ELF-1 (cell line): ENCODE measurements at places on chromosomes 1 and 21.
A peak's percentile ranks its signal among the peaks of the same experiment; 100 is the strongest.

- DNase-seq: peak; percentile 11
These were observed 88.9 kb downstream of the CRB1 start for GRCh38 chr1:197356723-197357533.

GRCh38 chr1:23274134-23274505 lies 56.8 kb upstream of the HTR1D start:
- no peak for DNase-seq

GRCh38 chr1:171756856-171757255 lies 15.0 kb upstream of the VAMP4 start:
- no peak for DNase-seq

DNA sequence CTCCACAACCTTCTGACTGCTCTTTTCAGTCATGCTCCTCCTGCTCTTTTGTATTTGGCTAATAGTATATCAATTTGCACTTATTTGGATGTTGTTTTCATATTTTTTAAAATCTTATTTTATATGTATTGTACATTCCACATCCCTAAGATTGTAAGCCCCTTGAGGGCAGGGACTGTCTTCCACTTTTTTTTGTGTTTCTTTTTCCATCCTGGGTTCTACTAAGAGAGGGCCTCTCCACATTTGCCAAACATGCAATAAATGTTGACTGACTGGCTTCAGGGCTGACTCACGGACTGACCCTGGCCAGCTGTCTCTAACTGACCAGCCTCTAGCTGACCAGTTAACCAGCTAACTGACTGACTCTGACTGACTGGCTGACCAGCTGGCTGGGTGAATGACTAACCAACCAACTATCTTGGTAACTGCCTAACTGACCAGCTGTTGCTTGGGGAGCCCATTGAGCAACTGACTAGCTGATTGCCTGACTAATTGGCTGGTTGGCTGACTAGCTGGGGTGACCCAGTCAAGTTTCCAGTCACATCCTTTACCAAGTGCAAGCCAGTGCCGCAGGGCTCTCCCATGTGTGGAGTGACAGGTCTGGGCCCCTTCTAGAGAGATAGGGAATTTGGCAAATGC lies 16.1 kb downstream of the CSF1 start:
- DNase-seq: no peak

GRCh38 chr1:197374428-197374827 lies 106.4 kb downstream of the CRB1 start:
- no peak for DNase-seq

DNA sequence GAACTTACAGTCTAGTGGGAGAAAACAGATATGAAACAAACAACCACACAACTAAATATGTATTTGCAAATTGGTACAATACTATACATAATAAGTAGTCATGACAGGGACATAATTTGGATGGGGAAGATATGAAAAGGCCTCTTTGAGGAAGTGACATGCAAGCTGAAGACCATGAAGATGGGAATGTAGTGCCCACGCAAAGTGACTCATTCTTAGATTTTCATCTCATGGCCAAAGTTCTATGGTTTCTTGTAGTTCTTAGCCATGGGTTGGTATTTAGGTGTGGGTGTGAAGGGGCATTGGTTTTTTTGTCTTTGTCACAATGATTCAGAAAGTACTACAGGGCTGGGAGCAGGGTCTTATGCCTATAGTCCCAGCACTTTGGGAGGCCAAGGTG lies 105.4 kb upstream of the FAM78B start:
- no peak for DNase-seq

DNA sequence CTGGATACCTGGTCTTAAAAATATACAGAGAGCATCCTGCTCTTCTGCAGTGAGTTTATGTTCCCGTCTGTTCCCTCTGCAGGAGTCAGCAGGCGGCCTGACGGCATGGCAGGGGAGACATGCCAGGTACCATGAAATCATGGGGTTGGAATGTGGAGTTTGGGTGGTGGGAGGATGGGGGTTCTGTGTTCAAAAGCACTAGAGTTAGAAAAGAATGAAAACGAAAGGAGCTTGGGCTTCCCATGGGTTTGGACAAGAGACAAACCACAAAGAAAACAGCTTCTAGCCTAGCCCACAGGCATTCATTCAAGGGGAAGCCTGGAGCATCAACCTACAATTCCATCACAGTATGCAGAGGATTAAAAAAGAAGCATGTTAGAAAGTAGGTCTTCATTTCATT lies 59.9 kb downstream of the WARS2 start:
- peak; percentile 82 for DNase-seq

- DNase-seq: no peak
These were observed 232.1 kb downstream of the LMO4 start for GRCh38 chr1:87560601-87561360.

DNA sequence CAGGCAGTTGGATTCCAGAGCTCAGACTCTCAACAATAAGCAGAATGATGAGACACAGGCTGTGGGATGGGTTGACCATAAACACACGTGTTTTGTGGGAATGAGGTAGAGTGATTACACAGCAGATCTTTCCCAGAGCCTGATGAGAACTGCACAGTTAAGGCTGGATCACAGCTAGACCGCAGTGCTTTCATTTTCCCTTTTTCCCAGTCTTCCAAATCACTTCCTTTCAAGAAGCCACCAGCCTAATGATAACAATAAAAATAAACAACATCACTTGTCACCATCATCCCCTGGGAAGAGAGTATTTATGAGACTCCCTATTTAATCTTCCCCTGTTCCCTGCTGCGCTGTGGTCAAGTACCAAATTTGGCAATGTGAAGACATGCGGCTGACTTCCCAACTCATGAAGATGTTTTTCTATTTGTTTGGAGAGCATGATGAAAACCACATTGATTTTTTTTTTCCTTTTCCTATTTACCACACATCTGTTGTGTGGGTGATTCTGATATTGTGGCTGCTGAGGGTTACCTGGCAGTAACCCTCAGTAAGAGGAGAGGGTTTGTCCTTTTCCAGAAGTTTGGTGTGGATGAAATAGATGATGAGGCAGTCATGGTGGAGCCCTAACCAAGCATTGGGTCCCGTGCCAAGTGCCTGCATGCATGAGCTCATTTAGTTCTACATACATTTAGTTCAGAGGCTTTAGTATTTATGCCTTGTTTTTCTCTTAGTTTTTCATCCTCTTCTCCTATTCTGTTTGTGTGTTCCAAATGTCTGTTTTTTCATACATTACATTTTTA lies 248.9 kb upstream of the HOOK1 start:
- DNase-seq: no peak

DNA sequence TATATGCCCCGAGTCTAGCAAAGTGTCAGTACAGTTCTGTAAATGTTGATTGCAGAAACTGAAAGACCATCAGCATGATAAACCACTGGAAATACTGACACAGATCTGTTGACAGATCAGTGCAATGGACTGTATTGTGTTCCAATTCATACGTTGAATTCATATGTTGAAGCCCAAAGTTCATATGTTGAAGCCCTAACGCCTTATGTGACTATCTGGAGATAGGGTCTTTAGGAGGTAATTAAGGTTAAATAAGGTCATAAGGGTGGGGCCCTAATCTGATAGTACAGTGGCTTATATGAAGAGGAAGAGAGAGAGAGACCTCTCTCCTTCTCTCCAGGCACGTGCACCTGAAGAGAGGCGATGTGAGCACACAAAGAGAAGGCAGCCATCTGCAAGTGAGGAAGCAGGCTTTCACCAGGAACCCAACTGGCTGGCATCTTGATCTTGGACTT lies 144.7 kb downstream of the MRPL39 start:
- DNase-seq: no peak

DNA sequence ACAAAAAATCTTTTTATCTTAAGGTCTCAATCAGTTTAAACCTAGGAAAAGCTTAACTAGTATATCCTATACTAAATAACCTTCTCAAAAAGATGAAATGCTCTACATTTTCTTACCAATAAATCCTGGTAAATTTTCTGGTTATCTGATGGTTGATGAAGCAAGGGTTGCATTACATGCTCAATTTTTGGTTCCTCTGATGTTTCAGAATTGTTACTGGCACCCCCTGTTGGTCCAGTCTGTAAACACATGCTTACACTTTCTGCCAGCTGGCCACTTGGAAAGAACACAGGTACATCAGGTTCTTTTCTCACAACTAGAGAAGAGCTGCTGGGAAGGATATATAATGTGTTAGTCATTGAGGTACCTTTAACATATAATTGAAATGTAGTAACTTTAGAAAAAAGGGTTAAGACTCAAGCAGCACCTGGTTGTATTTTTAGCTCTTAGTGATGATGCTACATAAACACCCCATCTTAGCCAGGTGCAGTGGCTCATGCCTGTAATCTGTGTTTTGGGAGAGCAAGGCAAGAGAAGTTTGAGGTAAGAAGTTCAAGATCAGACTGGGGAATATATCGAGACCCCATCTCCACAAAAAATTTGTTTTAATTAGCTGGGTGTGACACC lies 30.9 kb upstream of the TAL1 start:
- peak; percentile 47 for DNase-seq

GRCh38 chr1:9253004-9253403 lies 18.4 kb downstream of the H6PD start:
- DNase-seq: no peak

DNA sequence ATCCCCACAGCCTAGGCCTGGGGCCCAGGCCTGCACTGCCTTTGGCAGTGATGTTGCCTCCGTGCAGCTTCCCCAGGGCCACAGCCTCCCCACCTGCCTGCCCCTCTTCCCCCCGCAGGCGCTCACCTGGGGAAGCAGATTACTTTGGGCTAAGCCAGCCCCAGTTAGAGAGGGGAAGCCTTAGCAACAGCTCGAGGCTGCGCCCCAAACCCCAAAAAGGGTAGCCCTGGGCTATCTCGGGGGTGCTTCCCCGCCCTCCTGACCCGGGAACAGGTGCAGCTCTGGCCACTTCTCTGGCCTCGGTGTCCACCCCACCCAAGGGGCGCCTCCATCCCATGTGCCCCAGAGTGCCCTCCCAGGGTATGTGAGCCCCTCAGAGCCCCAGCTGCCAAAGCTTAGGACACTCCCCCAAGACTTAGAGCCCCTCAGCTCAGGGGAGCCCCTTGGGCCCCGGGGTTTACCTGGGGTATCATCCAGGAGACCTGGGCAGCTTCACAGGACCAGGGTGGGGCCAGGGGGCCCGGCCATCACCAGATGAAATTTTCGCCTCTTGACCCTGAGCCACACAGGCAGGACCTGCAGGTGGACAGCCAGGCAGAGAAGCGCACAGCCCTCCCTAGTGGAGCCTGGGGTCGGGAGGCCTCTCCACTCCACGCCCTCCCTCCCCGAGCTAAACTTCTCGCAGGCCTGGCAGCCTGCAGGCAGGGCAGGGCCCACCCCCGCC lies 3.3 kb upstream of the TTC34 start:
- DNase-seq: no peak

DNA sequence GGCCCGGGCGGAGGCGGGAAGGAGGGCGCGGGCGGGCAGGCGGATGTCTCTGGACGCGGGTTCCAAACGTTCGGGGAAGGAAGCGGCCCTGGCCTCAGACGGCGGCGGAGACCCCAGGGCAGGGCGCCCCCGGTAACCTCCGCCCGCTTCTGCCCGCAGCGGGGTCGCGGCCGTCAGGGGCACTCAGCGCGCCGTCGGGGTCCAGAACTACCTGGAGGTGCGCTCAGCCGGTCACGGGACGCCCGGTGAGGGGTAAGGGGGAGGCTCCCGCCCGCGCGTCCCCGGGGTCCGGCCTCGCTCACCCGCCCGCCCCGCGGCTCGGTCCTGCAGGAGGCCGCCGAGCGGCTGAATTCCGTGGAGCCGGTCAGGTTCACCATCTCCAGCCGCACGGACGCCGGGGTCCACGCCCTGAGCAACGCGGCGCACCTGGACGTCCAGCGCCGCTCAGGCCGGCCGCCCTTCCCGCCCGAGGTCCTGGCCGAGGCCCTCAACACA lies 406 bp downstream of the PUSL1 start:
- no peak for DNase-seq

- no peak for DNase-seq
These were observed 37.5 kb upstream of the KDM4A start for GRCh38 chr1:43612406-43612805.

- DNase-seq: peak; percentile 71
These were observed 49.3 kb downstream of the SCP2 start for GRCh38 chr1:52976183-52977035.

GRCh38 chr1:80509965-80510522 lies 1290.7 kb upstream of the ADGRL2 start:
- peak; percentile 62 for DNase-seq

- no peak for DNase-seq
These were observed 94.4 kb downstream of the RERE start for GRCh38 chr1:8723010-8723409.

DNA sequence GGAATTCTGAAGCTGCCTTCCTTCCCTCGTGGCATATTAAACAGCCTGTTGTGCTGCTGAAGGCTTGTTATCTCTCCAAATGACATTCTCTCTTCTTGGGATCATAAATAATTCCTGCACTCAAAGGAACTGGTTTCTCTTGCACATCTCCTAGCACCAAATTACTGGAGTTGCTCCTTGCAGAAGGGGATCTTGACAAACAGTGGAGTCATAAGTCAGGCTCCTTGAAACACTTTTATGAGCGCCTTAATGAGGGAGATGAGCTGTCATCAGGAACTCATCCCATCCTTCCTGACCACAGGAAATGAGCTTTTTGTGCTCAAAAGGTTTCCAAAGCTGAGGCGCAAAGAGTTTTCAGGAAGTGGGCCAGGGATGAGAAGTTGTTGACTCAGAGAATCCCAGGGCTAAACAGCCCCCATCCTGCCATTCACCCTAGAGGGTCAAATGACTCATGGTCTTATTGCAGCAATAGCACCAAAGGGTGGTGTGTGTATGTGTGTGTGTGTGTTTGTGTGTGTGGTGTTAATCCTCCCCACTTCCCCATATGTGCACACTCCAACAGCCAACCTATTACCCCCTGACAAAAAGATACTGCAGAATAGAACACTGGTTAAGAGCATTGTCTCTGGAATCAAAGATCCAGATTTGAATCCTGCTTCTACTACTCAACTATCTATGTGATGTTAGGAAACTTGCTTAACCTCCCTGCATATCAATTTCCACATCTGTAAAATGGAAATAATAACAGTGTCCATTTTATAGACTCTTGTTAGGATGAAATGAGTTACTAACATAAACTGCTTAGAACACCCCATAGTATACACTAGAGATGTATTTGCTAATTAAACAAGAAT lies 2.8 kb upstream of the PHC2 start:
- DNase-seq: peak; percentile 72

- no peak for DNase-seq
These were observed 137.5 kb downstream of the TGFB2 start for GRCh38 chr1:218482683-218483082.

GRCh38 chr1:105886309-105886708 lies 1170.2 kb upstream of the PRMT6 start:
- no peak for DNase-seq

GRCh38 chr21:44934797-44935532 lies 4.9 kb upstream of the SLX9 start:
- no peak for DNase-seq
